Smooth muscle cell of bladder (primary cell): ENCODE measurements at places on chromosomes 11 and 22. TPM values are rescaled to one million over a fixed set of nuclear protein-coding genes. Genes with fewer than 3 reads are reported as not detected.

OR5A1 gene
- total RNA-seq: not detected in 2 replicates

OR51F2 gene
- total RNA-seq: not detected in 2 replicates

C22orf31 gene
- 0.14 TPM in 1 of 2 replicates, not detected in the other for total RNA-seq

HEPACAM gene
- total RNA-seq: not detected in 2 replicates

MMP3 gene
- 7.5 and 118 TPM in 2 replicates for total RNA-seq

NLRP14 gene
- 0.09 and 0.14 TPM in 2 replicates for total RNA-seq

ZNF280B gene
- total RNA-seq: 0.28 and 0.46 TPM in 2 replicates

MUC5AC gene
- total RNA-seq: not detected in 2 replicates

SLC16A8 gene
- 0.14 and 0.18 TPM in 2 replicates for total RNA-seq

APOA5 gene
- total RNA-seq: not detected in 2 replicates

OVOL1 gene
- not detected in 2 replicates for total RNA-seq

ZNF215 gene
- 3.1 and 4.3 TPM in 2 replicates for total RNA-seq

PNPLA3 gene
- total RNA-seq: 4.5 and 7.5 TPM in 2 replicates

BIK gene
- not detected in 2 replicates for total RNA-seq

SLC37A2 gene
- 0.18 and 0.43 TPM in 2 replicates for total RNA-seq

SCGB2A2 gene
- total RNA-seq: not detected in 2 replicates

PRR33 gene
- not detected in 2 replicates for total RNA-seq

OR5L1 gene
- not detected in 2 replicates for total RNA-seq

IGF2 gene
- 1.8 and 7.3 TPM in 2 replicates for total RNA-seq

FAM83F gene
- total RNA-seq: under 0.01 and 0.09 TPM in 2 replicates

GPHA2 gene
- not detected in 2 replicates for total RNA-seq

SSTR3 gene
- total RNA-seq: under 0.01 and 0.09 TPM in 2 replicates

KRTAP5-9 gene
- total RNA-seq: not detected in 2 replicates

HOATZ gene
- total RNA-seq: not detected in 2 replicates

SLC22A8 gene
- total RNA-seq: not detected in 2 replicates

C11orf21 gene
- not detected in 2 replicates for total RNA-seq

NXPE4 gene
- not detected in 2 replicates for total RNA-seq

HBE1 gene
- 0.14 TPM in 1 of 2 replicates, not detected in the other for total RNA-seq

GUCY1A2 gene
- total RNA-seq: 0.14 and 0.28 TPM in 2 replicates

RNF169 gene
- total RNA-seq: 20.8 and 27.1 TPM in 2 replicates

OR4A47 gene
- total RNA-seq: not detected in 2 replicates

TSSK2 gene
- not detected in 2 replicates for total RNA-seq

OR51B4 gene
- not detected in 2 replicates for total RNA-seq

LRRC51 gene
- total RNA-seq: 5.5 and 6.3 TPM in 2 replicates

SCGB1D2 gene
- total RNA-seq: not detected in 2 replicates

ALDH3B2 gene
- not detected in 2 replicates for total RNA-seq

MMP11 gene
- total RNA-seq: 9.2 and 19.8 TPM in 2 replicates

P2RY6 gene
- 0.14 and 0.18 TPM in 2 replicates for total RNA-seq

SAC3D1 gene
- 5.0 and 6.4 TPM in 2 replicates for total RNA-seq

ANO3 gene
- total RNA-seq: 0.28 and 0.55 TPM in 2 replicates

MMP7 gene
- total RNA-seq: not detected in 2 replicates

CCDC87 gene
- 0.14 and 0.28 TPM in 2 replicates for total RNA-seq

FAM181B gene
- total RNA-seq: under 0.01 TPM in 1 of 2 replicates, not detected in the other
